M059J (cell line): ENCODE measurements at places on chromosomes 5 and 9. TPM values are rescaled to one million over a fixed set of nuclear protein-coding genes. Genes with fewer than 3 reads are reported as not detected.

The PPP3R2 gene
- total RNA-seq = not detected in 2 replicates

DNA sequence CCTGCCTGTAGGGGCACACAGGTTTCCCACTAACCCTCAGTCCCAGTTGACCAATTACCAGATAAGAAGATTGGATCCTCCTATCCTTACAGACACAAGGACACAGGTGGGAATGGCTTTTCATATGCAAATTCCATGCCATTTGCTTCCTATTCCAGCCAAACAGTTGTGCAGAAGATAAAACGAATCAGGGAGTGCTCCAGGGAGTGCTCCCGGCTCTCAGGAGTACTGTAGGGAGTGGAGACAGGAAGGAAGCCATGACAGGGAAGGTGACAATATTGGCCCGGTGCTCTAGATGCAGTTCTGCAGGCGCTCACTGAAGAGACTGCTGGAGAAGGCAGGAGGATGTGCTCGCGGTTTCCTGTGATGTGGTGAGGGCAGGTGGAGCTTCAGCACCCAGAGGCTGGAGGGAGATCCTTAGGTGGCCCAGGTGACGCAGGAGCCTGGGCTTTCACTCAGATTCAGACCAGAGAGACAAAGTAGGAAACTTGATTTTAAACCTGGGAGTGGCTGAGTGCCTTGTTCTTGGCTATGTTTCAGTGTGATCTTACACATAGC, 260.0 kb downstream of the AUH start:
- DNase-seq = no peak

DNA sequence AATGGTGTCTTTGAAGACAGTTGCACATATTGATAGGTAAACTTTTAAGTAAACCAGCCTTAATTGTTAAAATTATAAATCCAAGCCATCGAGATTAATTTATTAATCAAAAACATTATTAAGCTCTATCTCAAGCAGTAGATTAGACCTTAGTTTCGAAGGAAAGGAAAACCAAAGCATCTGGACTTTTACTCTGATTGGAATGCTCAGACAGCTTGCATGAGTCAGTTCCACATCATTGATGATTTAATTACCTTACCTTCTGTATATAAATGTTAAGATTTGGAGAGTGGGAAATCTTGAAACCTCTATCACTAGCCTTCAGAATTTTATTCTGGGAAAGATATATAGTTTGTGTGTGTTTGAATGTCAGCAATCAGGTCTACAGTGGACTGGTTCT, 23.9 kb downstream of the DCP2 start:
- DNase-seq = no peak

DNA sequence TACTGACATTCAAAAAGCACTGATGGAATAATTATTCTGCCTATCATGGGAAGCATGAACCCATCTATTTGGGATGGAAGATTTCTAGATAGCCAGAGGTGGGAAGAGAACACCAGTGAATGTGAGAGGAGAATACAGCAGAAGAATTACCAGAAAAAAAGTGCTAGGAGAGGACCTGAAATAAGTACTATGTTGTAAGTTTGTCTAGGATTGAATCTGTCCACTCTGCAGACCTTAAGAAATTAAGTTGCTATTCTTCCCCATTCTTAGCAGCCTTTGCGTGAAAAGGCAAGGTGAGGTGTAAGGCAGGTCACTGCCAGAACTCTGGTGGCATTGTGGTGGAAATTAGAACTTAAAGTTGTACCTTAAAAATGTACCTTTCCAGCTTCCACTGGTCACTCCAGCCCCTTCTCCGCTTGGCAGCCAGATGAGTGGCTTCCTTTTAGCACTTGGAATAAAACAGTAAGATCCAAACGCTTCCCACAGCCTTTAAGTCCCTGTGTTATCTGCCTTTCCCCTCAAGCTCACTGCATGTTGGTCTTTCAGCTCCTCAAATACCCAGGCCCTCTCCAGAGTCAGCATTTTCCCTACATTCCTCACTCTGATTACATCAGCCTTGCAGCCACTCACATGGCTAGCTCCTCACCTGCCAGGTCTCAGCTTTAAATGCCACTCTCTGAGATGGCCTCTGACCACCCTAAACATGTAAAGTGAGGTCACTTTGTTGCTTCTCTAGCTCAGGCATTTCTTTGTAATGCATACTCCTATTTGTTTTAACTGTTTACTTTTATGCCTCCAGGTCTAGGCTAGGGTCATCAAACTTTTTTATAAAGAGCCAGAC, 253.0 kb downstream of the EPB41L4A start:
- DNase-seq = no peak

The TAF11L14 gene
- total RNA-seq = not detected in 2 replicates

The UGT3A2 gene
- total RNA-seq = 0.12 and 0.34 TPM in 2 replicates

GRCh38 chr9:136059321-136059791, 35.7 kb downstream of the NACC2 start:
- no peak for DNase-seq

- DNase-seq = no peak
Observed at GRCh38 chr5:128317481-128317880, 220.6 kb downstream of the FBN2 start.

- DNase-seq = peak; percentile 90
Observed at GRCh38 chr9:15697446-15697851, 144.6 kb downstream of the CCDC171 start.

GRCh38 chr5:137155261-137156000, 343.7 kb downstream of the SPOCK1 start:
- no peak for DNase-seq
